ENCODE measurements at places on chromosomes 5 and 9.
A peak's percentile ranks its signal among the peaks of the same experiment; 100 is the strongest.

DNA sequence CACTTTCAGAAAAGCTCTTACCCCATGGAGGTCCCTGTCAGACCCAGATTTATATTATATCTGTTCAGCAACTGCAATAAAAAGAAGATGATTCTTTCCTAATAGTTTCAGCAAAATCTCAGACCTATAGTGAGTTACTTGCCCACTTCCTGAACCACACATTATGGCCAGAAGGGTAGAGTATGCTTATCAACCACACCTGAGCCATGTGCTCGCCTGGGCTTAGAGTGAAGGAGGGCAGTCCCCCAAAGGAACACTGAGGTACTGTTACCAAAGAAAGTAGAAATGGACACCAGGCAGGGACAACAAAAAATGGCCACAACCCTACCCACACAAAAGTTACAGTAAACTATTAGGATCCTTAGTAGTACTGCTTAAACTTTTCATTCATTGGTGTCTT, 128.7 kb downstream of the ZNF608 start:
- no peak for DNase-seq

- peak; percentile 64 for DNase-seq
Measured at GRCh38 chr5:112002376-112002775, 245.4 kb upstream of the NREP start.

GRCh38 chr9:105425816-105426433, 21.9 kb upstream of the FSD1L start:
- DNase-seq = peak; percentile 18

GRCh38 chr5:1883120-1883924, 597 bp upstream of the IRX4 start:
- no peak for DNase-seq

DNA sequence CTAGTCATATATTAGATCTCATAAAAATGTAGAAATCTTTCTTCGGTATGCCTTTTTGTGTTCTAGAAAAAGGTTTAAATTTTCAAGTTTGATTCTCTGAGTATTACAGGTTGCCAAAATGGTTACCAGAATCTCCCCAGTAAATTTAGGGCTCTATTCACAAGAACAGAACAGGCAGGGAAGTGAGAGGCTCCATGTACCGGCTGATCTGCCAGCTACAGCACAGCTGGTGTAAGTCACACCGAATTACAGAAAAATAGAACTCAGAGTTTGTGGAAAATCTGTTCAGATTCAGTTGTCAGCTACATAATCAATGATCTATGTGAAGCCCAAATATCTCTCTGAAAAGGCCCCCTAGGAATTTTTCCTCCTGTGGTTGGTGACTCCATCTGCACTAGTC, 10.5 kb downstream of the FAM81B start:
- no peak for DNase-seq
